ENCODE measurements at places on chromosomes 2 and 18.

- no peak for DNase-seq
Observed at GRCh38 chr2:216664593-216665034, 30.7 kb downstream of the IGFBP5 start.

- DNase-seq: no peak
Observed at GRCh38 chr2:7132753-7133152, 215.5 kb downstream of the RNF144A start.

DNA sequence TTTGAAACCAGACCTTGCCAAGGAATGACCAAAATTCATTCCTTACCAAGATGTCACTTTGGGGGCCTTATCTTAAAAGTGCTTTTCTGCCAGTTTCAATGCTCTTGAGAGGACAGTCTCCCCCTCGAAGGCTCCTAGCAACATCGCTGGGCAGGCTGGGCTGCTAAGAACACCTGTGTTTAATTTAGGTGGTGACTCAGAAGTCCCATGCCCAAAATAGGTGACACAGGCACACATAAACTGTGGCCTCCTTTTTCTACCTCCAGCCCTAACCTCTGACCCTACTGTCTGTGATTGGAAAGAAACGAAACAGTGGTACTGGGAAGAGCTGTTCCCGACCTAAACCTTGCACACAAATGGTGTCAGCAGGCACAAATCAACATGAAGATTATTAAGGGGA lies 28.7 kb upstream of the ROCK2 start:
- DNase-seq: no peak

DNA sequence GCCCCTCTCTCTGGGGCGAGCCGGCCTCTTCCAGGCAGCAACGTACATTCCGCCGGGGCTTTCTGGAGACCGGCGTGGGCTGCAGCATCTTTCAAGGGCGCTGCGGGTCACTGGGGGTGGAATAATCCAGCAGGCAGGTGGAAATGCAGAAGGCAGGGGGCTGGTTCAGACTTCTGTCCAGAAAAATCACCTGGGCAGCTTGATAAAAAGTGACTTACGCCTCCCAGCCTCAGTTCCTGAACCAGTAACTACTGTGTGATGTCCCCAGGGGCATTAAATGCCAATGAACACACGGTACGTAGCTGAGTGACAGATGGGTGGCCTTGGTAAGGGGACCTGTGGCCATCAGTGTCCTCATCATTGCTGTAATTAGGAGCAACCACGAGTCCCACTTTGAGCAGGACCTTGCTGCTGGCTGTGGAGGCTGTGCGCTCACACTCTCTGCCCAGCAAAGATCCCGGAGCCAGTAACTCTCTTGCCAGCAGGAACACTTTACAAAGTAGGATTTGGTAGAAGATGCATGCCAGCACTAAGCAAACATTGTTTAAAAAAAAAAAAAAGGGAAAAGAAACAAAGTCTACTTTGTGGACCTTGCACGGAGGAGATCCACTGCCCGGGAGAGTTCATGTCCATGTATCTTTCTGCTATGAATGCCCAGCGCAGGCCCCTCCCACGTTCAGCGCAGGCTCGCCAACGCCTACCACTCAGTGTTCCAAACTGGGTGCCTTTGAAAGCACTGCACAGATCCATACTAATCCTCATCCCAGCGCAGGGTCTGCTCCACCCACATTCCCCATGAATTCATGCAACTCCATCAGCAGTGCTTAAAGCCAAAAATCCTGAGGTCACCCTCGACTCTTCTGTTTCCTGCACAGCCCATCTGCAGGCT lies 177.3 kb downstream of the HDAC4 start:
- peak; percentile 24 for DNase-seq

- no peak for DNase-seq
Observed at GRCh38 chr2:191122638-191123294, 28.0 kb downstream of the STAT4 start.

DNA sequence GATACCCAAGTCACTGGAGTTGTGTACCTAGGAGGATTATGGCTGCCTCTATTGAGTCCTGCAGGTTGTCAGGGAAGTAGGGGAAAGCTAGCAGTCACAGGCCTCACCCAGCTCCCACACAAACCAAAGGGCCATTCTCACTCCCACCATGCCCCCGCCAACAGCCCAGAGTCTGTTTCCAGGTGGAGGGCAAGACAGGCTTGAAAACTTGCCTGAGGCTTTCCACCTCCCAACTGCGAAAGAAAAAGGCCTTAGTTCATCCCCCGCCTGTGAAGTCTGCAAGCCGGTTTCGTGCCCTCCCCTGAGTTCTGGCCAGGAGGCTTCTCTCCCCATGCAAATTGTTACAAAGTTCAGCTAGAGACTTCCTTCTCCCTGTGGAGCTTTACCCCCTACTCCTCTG lies 270.3 kb downstream of the TXNL1 start:
- no peak for DNase-seq

DNA sequence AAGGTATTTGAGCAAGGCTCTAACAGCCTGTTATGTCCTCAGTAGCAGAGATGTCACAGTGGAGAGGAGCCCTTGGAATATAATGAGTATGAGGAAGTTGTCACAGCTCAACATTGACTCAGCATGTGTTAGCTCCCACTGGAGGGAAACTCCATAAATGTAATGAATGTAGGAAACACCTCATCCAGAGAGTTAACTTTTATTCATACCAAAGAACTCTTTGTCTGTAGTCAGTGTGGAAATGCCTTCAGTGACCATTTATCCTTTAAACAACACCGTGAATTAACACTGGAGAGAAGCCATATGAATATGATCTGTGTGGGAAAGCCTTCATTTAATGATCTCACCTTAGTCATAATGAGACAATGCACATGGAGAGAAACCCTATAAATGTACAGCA lies 59.7 kb downstream of the CYP1B1 start:
- no peak for DNase-seq

GRCh38 chr2:40101131-40101575 lies 322.1 kb upstream of the THUMPD2 start:
- DNase-seq: no peak

GRCh38 chr2:23083966-23084365 lies 301.0 kb upstream of the KLHL29 start:
- DNase-seq: no peak

DNA sequence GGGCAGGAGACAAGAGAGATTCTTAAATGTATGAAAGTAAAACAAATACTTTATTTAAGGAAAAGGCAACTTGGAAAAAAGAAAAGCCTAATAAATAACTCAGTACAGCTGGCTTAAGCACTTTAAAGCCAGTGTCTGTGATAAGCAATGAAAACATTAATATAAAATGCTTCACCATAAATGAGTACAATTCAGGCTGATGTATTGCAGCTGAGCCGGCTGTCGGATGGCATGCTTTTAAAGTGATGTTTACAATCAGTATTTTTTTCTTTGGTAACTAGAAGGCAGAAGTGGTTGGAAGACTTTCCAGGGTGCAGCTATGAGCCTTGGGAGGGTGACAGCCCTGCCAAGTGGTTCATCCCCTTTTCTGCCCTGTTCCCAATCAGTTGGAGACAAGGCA lies 58.7 kb upstream of the CELF4 start:
- DNase-seq: no peak

DNA sequence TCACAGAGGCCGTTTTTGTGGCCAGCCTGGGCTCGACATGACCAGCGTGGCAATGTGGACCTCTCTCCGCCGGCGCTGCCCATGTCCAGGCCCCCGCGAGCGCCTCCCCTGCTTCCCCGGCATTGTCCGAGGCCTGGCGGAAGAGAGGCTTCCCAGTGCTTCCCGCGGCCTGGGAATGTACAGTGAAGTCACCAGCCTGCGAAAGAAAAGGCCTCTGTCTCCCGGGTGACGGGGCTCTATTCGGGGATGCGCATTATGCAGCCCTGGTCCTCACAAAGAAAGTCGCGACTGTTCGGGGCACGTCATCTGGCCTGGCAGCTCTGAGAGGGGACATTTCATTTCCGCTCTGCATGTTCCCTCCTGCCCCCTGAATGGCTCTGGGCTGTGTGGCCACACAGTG lies 109.2 kb upstream of the AGAP1 start:
- no peak for DNase-seq

DNA sequence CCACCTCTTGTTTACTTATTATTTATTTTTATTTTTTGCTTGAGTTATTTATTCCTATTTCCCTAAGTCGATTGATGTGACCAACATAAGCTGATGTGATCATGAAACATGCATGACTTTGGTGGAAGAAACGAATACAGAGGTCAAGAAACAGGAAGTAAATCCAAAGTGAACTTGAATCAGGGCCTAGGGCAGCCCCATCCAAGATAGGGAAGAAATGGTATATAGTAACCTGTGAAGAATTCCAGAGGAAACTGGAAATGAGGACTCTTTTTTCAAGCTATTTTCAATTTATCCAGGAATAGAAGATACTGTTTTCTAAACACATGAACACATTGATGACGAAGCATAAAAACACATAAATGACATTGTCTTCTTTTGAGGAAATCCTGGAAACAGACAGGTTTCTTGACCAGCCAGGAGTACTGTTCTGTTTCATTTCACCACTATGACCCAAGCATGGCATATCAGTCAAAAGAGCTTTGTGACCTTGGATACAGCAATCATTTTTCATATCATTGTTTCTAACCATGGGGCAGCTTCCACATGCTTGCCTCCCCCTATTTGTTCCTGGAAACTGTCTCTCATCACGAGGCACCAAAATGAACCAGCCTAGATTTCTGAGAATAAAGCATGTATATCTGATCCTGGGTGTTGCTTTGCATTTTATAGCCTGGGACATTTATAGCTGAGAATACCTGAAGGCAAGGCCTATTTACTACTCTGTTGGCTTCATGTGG lies 9.1 kb upstream of the LCLAT1 start:
- no peak for DNase-seq

DNA sequence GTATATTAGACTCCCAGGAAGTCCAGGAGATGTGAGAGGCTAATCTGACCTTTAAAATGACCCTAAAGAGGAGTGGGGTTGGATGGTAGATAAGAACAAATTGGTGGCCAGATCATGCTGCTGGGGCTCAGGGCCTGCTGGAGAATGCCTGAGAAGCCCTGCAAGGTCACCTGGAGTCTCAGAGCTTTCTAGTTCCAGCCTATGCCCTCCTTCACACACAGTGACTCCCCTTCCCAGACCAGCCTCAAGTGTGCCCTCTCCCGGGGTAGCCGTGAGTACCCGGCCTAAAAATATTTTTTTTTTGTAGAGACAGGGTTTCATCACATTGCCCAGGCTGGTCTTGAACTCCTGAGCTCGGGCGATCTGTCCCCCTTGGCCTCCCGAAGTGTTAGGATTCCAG lies 44.2 kb upstream of the FZD5 start:
- DNase-seq: no peak

DNA sequence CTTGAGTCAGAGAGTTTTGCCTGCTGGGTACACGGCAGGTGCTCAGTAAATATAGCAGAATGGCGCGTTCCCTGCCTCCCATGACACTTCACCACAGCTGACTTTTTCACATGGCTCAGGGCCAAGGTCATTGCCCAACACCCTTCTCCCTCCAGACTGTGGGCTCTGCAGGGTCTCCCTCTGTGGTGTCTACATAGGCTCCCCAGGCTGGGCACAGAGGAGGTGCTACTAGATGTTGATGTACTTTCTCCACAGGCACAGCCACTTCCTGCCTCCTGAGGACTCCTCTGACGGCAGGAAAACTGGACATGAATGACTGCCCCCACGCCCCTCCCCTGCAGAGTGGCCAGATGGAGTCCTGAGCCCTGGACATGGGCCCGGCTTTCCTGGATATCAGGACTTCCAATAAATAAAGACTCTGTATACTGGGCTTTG lies 4.2 kb downstream of the CHCHD5 start:
- no peak for DNase-seq

GRCh38 chr2:43524177-43524965 lies 71.5 kb downstream of the THADA start:
- no peak for DNase-seq

- DNase-seq: no peak
Observed at GRCh38 chr2:219521066-219521880, 7.0 kb downstream of the ASIC4 start.

- DNase-seq: no peak
Observed at GRCh38 chr2:45707661-45708060, 56.2 kb downstream of the PRKCE start.

DNA sequence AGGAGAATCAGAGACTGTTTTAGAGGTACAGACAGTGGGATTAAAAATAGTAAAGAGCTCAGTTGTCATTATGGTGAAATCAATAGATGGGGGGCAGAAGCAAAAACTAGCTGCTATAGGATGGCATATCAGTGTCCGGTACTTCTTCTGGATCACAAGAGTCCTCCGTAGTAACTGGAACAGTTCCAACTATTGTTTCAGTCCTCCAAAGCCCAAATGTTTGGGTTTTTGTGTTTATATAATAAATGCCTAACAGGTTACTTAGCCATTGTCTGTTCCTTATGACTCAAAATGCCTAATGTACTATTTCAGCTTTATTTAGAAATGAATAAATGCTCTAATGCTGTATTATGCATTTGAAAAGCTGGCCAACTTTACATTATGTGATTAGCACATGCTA lies 401.2 kb downstream of the PTH2R start:
- no peak for DNase-seq

- no peak for DNase-seq
Observed at GRCh38 chr2:50116096-50117010, 915.6 kb downstream of the NRXN1 start.

DNA sequence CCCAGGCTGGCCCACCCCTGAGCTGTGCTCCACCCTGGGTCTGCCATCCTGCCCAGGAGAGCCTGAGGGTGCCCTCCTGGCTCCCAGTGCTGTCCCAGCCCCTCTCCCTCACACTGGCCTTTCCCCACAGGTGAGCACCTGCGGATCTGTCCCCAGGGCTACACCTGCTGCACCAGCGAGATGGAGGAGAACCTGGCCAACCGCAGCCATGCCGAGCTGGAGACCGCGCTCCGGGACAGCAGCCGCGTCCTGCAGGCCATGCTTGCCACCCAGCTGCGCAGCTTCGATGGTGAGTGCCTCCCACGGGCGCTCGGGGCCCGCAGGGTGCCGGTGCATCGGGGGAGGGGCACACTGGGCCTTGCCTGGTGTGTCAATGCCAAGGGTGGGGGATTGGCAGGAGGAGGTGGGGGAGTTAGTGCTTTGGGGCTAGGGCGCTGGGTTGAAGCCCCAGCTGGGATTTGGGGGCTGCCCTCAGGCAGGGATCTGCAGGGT lies 23.5 kb downstream of the GPC1 start:
- no peak for DNase-seq

- DNase-seq: no peak
Observed at GRCh38 chr2:238654479-238655197, 193.2 kb upstream of the TWIST2 start.
